ENCODE measurements at places on chromosomes 11 and 22.

- DNase-seq = no peak
These were observed 32.0 kb downstream of the SPECC1L start for GRCh38 chr22:24302591-24302990.

DNA sequence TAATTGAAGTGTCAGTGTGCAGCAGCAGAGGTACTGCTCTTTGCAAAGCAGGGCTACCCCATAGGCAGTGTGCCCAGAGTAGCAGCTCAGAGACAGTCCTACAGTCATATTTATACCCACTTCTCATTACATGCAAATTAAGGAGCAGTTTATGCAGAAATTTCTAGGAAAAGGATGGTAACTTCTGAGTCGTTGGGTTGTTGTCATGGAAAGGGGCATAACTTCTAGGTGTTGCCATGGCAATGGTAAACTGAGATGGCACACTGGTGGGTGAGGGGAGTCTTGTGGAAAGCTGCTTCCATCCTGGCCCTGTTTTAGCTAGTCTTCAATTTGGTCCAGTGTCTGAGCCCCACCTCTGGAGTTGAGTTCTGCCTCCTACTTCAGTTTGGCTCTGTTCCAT is 77.4 kb downstream of the MN1 start:
- no peak for DNase-seq

DNA sequence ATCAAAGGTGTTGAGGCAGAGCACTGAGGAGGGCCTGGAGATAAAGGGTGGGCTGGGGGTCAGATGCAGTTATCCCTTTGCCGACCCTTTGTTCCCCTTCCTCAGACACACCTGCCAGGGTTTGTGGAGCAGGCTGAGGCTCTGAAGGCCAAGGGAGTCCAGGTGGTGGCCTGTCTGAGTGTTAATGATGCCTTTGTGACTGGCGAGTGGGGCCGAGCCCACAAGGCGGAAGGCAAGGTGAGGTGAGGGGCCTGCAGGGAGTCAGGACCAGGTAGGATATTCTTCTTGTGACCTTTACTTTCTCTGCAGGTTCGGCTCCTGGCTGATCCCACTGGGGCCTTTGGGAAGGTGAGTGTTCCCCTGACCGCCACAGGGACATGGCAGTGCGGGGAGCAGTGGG is 2.6 kb downstream of the PRDX5 start:
- no peak for DNase-seq

DNA sequence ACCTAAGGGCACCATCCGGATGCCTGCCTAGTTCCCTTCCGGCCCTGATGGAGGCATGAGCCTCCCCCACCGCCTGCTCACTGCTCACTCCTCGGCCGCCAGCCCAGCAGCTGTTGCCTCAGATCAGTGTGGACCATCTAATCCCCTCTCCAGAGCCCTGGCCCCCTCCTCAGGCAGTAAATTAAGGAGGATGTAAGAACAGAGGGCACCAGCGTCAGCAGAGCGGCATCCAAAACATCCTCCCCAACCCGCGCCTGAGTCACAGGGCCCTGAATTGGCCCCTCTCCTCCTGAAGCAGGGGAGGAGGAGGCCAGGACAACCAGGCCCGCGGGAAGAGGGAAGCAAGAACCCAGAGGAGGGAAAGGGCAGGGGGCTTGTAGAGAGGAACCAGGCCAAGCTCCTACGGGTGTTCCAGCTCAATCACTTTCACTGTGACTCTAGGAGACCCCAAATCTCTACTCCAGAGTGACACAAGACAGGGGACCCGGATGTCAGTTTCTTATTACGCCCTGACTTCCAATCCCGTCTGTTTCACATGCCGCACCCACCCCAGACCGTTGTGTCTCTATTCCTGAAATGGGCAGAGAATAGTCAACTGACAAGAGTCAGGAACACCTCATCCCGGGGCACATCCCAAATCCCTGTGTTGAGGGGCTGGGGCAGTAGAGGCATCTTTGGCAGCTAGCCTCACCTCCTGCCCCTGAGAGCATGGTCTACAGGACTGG is 31.3 kb upstream of the MYOD1 start:
- no peak for DNase-seq

DNA sequence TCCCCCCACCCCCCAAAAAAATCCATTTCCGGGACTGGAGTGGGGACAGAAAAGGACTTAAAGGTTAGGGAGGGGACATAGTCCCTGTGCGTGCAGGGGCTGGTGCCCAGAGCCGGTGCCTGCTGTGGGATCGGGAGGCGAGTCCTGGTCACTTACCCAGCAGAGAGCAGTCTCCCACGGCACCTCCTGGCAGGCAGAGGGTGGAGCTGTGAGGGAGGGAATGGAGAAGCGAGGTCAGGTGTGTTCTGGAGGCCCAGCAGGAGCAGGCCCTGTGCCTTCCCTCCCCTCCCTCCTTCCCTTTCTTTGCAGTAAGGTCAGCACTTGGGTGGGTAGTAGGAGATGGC is 28.4 kb downstream of the SHANK3 start:
- DNase-seq = no peak

- DNase-seq = no peak
These were observed 74.6 kb upstream of the KCNQ1OT1 start for GRCh38 chr11:2774173-2775082.

DNA sequence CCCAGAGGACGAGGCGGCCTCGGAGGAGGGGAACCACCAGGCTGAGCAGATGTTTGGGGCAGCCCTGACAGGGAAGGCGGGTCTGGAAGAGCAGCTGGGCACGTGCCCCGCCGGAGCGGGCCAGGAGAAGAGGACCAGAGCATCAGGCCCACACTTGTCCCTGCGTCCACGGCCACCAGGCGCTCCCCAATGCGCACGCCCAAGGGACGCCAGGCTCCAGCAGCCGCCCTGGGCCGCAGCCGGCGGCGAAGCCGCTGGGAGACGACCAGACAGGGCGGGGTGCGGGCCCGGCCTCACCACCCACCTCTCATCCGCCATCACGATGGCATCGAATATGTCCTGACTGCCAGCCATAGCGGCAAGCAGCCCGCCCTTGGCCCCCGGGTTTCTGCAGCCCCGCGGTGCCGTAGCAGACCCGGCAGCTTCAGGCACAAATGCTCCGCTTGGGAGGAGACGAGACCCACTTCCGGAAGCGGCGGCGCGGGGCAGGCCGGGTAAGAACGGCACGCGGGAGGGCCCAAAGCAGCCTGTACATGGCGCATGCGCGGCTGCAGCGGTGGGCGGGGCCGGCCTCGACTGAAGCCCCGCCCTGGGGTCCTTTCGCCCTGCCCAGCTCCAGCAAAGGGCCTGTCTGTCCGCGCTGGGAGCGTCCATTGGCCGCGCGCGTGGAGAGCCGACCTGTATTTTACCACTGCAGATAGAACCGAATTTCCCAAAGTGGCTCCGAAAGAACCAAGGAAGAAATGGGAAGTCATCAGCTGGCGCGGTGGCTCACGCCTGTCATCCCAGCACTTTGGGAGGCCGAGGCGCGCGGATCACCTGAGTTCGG is at the start of gene LTO1:
Gene LTO1 (minus strand): TSS at position 468 of the 829 bp plus-strand sequence. CDS start 114 bp downstream, at position 354.
- peak; percentile 82 for DNase-seq

GRCh38 chr11:78829146-78829545 is 254.5 kb upstream of the NARS2 start:
- no peak for DNase-seq

- no peak for DNase-seq
These were observed 5.6 kb downstream of the DGCR8 start for GRCh38 chr22:20085651-20086050.

DNA sequence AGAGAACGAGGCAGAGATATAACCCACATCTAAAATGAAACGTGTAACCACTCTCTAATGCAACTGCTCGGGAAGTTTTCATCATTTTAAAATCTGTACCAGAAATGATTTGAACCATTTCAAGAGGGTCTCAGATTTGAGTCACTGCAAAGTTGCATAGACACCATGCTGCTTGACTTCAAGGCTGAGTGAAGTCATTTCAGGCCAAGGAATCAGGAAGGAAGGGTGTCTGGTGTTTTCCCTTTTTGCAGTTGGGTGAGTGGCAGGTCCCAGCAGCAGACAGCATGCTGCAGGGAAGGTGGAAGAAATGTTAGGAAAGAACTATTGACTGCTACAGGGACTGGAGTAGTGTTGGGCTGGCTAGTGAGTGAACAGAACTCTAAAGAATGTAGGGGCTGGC is 16.5 kb downstream of the TANGO2 start:
- no peak for DNase-seq

- peak; percentile 20 for DNase-seq
These were observed at the start of gene LMF2 for GRCh38 chr22:50507421-50507990. Gene LMF2 (minus strand): TSS chr22:50507702. CDS start chr22:50507675, 27 bp downstream.

DNA sequence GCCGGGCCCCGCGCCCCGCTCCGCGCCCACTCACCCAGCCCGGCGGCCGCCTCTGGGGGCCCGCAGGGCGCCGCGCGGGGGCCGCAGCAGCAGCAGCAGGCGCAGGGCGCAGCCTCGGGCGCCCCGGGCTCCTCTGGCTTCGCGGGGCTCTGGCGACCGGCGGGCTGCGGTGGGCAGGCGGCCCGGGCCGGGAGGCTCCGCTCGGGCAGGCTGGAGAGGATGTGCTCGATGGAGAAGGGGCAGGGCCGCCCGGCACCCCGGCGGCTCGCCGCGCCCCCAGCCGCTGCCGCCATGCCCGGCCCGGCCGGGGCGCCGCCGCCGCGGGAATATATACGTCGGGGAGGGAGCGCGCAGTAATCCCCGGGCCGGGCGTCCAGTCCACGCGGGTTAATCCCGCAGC is at the start of gene GSC2:
Gene GSC2 (minus strand): TSS at position 302 of the 400 bp plus-strand sequence. CDS start 9 bp downstream, at position 293.
- no peak for DNase-seq

GRCh38 chr22:44718418-44718817 is 16.4 kb downstream of the PRR5 start:
- DNase-seq = no peak

GRCh38 chr11:9280655-9281301 is 15.6 kb upstream of the DENND5A start:
- DNase-seq = no peak

DNA sequence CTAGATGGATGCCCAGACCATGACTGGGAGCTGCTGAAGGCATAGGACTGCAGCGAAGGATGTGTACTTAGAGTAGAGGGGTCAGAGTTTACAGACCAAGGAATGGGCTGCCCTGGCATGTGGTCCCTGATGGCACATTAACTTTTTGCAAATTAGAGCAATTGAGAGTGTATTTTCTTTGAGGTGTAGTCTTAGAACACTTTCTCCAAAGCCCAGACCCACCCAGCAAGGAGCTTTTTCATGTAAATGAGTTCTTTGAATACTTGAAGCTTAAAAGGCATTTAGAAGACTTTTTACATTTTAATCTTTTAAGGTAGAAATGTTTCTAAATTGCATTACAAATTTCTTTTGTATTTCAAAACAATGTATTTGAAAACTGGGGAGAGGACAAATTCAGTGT is 8.9 kb downstream of the OR4X1 start:
- DNase-seq = no peak

GRCh38 chr11:71283971-71284441 is 31.6 kb upstream of the SHANK2 start:
- DNase-seq = no peak

DNA sequence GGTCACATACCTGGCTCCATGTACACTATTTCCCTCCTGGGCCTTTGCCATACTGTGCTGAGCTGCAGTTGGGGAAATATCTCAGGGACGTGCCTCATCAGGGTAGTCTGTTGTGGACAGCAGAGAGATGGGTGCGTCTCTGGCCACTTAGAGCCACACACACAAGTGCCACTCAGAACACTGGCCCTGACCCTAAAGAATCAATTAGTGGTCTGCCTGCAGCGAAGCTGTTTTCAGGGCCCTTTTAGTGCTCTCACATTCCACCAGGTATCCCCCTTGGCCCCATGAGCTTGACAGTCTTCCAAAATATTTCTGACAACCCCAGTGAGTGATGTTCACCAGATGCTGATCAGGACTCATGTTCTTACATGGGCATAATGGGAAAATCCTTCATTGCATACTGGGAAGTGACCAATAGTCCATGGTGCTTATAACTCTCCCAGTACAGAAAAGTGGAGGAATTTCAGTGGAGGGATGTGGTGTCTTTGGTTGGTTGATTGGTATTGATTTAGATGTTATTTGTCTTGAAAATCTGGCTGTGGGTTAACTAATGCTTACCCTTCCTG is 66.1 kb downstream of the ME3 start:
- no peak for DNase-seq

DNA sequence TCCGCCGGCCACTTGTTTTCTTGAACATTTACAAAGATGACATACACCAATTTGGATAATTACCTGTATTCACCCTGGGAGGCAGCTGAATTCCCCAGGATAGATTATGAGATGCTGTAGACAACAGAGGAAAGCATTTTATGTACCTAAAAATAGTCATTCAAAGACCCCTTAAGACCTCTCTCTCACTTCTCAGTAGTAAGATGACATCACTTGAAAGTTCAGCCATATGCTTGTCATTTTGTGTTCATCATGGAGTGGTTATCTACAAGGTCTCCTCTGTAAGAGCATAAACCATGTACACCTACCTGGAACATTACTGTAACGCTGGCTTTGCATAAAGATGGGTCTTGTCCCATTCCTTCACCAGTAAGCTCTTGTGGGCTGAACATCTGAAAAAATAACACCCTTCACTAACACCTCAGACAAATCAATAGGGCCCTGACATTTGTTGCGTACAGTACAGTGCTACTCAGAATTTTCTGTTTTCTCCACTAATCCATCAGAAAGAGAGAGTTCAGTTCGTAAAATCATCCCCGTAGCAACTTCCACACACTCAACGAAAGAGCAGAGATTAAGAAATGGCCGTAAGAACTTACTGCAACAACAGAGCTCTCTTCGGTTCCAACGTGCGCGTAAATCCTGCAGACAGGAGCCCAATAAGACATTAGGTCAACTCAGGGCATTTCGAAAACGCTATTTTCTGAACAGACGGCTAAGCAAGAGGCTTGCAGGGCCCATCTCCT is 15.6 kb upstream of the WDR74 start:
- no peak for DNase-seq

GRCh38 chr22:22450343-22450839 is 58.2 kb downstream of the ZNF280B start:
- no peak for DNase-seq

DNA sequence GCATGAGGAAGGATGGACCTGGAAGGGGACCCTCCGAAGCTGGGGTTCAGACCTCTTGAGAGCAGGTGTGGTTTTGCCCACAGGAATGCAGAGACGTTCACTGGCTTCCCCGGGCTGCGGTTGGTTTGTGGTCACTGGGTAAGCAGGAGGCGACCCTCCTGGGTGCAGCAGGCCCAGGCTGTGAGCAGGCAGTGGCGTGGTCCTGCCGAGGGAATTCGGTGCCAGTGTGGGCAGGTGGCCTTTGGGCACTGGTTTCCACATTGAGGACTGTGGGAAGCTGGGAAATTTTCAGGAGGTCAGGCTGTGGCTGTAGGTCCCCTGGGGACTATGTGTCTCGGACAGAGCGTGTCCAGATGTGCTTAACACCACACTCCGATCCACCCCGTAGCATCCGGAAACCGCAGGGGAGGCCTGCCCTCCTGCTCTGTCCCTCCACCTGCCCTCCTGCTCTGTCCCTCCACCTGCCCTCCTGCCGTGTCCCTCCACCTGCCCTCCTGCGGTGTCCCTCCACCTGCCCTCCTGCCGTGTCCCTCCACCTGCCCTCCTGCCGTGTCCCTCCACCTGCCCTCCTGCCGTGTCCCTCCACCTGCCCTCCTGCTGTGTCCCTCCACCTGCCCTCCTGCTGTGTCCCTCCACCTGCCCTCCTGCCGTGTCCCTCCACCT is 27.5 kb downstream of the TPCN2 start:
- peak; percentile 91 for DNase-seq

DNA sequence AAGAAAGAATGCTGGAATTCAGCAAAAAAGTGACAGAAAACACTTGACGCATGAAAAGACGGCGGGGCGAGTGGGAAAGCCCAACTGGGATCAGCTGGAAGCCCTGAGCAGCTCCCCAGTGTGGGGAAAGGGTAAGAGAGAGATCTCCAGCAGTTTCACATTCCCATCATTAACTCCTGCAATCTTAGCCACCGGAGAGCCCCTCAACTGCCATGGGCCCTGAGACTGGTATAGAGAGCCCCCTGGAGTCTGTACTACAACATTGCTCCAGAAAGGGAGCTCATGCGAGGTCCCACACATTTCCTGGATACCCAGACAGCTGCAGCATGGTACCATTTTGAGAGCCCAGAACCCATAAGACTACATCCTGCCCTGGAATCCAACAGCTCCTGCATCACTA is 31.1 kb downstream of the MRGPRX4 start:
- no peak for DNase-seq
